ENCODE measurements at places on chromosomes 12 and 14. TPM values are rescaled to one million over a fixed set of nuclear protein-coding genes. Genes with fewer than 3 reads are reported as not detected.

Gene FSCB
- total RNA-seq, result not detected

- DNase-seq, result no peak
- no peak overlapping the region for H3K4me3 ChIP-seq
- no peak overlapping the region for H3K27ac ChIP-seq
- H3K4me1 ChIP-seq, result no peaks in the 10 kb centered on the region
- H3K36me3 ChIP-seq, result peaks cover 6% of the 10 kb centered on the region
- H3K27me3 ChIP-seq, result no peaks in the 10 kb centered on the region
Observed at GRCh38 chr12:12539028-12539810, 23.4 kb downstream of the DUSP16 start.

GRCh38 chr12:27034607-27035293 is 12.4 kb downstream of the MED21 start:
- no peak overlapping the region for H3K4me3 ChIP-seq
- H3K27me3 ChIP-seq, result no peaks in the 10 kb centered on the region
- H3K27ac ChIP-seq, result no peak overlapping the region
- no peak for DNase-seq
- peaks cover 53% of the 10 kb centered on the region for H3K36me3 ChIP-seq

DNA sequence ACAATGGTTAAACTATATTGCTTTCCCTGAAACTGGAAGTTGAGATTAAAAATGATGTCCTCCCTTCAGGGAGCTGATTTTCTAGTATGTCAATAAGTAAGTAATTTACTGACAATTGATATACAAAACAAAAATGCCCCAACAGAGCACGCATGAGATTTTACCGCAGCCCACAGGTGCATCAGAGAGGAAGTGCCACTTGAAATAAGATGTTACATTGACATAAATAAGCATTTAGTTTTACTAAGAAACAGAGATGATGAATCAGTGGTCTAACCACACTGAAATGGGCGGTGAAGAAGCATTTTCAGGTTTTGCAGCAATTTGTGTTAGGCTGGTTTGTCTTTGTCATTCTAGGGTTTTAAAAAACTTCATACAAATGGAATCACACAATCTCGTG is 8.8 kb upstream of the CLECL1 start:
- H3K4me1 ChIP-seq, result no peaks in the 10 kb centered on the region
- DNase-seq, result no peak
- H3K4me3 ChIP-seq, result no peak overlapping the region
- H3K27me3 ChIP-seq, result no peaks in the 10 kb centered on the region
- H3K36me3 ChIP-seq, result no peaks in the 10 kb centered on the region

GRCh38 chr12:123954647-123955350 is 17.8 kb downstream of the CCDC92 start:
- no peak for DNase-seq
- no peak overlapping the region for H3K4me3 ChIP-seq
- H3K4me1 ChIP-seq, result peaks cover 12% of the 10 kb centered on the region
- no peaks in the 10 kb centered on the region for H3K36me3 ChIP-seq

GRCh38 chr12:54369597-54370131 is 5.4 kb upstream of the GPR84 start:
- peak; percentile 70 for DNase-seq
- H3K36me3 ChIP-seq, result no peaks in the 10 kb centered on the region
- no peak overlapping the region for H3K27ac ChIP-seq
- peaks cover 17% of the 10 kb centered on the region for H3K27me3 ChIP-seq
- H3K4me3 ChIP-seq, result no peak overlapping the region

DNA sequence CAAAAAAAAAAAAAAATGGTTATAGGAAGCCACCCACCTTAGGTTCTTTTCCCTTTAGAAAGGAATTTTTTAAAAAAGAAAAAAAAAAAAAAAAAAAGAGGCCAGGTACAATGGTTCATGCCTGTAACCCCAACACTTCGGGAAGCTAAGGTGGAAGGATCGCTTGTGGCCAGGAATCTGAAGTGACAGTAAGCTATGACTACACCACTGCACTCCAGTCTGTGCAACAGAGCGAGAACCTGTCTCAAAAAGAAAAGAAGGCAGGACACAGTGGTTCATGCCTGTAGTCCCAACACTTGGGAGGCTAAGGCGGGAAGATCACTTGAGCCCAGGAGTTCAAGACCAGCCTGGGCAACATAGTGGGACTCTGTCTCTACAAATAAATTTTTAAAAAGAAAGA is 36.0 kb downstream of the SPTLC2 start:
- H3K27me3 ChIP-seq, result no peaks in the 10 kb centered on the region
- DNase-seq, result no peak
- no peak overlapping the region for H3K27ac ChIP-seq
- H3K4me3 ChIP-seq, result no peak overlapping the region
